ENCODE measurements at places on chromosomes 16 and 17. TPM values are rescaled to one million over a fixed set of nuclear protein-coding genes. Genes with fewer than 3 reads are reported as not detected.

SCARF1 gene
- total RNA-seq, result 0.16 TPM

OSGIN1 gene
- total RNA-seq, result 1.2 TPM

SOX15 gene
- 207 TPM for total RNA-seq

C16orf92 gene
- not detected for total RNA-seq

SLC47A1 gene
- total RNA-seq, result 1.3 TPM

MT1X gene
- 538 TPM for total RNA-seq

FBXL16 gene
- total RNA-seq, result 2.0 TPM

All from hair follicular keratinocyte (primary cell).